ENCODE measurements at places on chromosomes 3 and 15. TPM values are rescaled to one million over a fixed set of nuclear protein-coding genes. Genes with fewer than 3 reads are reported as not detected.

UBA7 gene
- total RNA-seq, result 11.7 TPM

NEO1 gene
- total RNA-seq, result 28.3 TPM

RLBP1 gene
- total RNA-seq, result 0.16 TPM

TXNRD3 gene
- total RNA-seq, result 7.4 TPM

DNA sequence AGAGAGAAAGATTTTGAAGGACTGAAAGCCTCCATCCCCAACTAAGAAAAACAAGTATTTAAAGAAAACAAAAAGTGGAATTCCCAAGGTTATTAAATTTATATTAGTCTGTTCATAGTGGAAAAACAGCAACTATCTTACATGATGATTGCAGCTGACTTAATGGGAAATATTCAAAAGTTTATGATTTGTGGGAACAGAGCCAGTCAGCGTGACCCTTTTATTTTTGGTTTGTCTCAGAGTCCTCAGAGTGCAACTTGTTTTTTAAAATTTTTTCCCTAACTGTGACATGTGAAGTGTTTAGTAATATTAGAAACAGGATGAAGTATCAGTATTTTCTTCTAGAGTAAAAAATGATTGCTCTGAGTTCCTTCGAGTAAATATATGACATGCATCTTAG, 441.9 kb upstream of the MCTP2 start:
- no peaks in the 10 kb centered on the region for H3K27me3 ChIP-seq
- H3K27ac ChIP-seq, result no peak overlapping the region
- H3K4me3 ChIP-seq, result no peak overlapping the region
- no peaks in the 10 kb centered on the region for H3K36me3 ChIP-seq

GRCh38 chr3:12436514-12437220, 47.6 kb upstream of the TSEN2 start:
- no peaks in the 10 kb centered on the region for H3K4me1 ChIP-seq
- H3K36me3 ChIP-seq, result no peaks in the 10 kb centered on the region
- H3K4me3 ChIP-seq, result no peak overlapping the region

DNA sequence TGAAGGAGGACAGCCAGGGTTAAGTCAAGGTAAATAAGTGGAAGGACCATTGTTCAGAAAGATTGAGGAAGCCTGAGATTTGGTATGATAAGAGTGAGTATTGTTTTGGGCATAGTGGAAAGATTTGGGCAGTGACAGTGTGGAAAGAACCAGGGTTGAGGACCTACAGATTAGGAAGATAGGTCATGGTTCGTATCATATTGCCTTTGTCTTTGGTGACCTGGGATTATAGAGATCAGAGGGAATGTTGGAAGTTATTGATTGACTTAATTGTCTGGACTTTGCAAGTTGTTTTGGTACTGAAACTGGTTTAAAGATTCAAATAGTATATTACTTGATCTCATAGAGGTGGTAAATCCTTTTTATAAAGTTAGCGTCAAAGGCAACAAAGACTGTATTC, 23.1 kb upstream of the MGA start:
- H3K27me3 ChIP-seq, result no peaks in the 10 kb centered on the region
- H3K36me3 ChIP-seq, result no peaks in the 10 kb centered on the region
- no peaks in the 10 kb centered on the region for H3K4me1 ChIP-seq

DNA sequence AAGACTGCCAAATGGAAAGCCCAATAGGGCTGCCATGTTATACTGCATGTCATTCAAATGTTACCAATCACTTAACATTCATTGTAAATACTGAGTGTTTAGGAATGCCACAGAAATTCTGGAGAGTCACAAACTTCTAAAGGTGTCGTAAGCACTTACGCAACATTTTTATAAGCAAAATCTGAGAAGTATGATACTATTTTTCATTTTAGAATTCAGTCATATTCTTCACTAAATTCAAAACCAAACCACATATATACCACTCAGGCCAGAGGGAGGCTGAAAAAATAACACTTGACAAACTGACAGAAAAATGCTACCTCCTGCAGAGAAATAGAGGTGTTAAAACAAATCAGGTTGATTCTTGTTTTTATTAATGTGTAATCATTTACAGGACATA, 89.8 kb downstream of the THBS1 start:
- no peak overlapping the region for H3K27ac ChIP-seq
- H3K4me3 ChIP-seq, result no peak overlapping the region
- DNase-seq, result no peak

DNA sequence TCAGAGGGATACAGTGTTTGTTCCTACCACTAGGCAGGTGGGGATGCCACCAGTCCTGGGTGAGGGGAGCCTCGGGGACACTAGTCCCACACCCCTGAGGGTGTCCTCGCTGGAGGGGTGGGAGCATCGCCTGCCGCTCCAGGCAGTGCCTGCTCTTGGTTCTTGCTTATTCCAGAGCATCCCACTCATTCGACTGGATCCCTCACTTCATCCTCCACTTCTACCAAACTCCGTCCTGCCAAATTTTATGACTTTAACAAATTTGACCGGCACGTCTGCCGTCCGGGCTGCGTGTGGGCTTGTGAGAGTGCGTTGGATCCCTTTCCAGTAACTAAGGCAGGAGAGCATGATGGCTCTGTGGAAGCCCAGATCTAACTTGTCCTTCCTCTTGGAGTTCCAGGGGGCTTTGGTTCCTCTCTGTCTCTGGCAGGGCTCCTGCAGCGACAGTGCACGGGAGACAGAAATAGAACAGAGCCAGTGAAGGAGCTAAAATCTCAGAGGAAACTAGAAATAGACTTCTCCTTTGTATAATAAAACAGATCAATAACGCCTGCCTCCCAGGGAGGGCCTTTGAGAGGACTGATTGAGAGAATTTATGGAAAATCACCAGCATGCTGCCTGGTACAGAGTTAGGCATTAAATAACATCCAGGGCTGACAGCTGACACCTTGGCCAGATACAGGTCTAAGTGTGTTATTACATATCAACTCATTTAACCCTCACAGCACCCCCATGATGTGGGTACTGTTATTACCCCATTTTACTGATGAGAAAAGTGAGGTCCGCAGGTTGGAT, 34.5 kb downstream of the MGLL start:
- H3K27me3 ChIP-seq, result no peaks in the 10 kb centered on the region
- H3K4me3 ChIP-seq, result no peak overlapping the region
- peaks cover 53% of the 10 kb centered on the region for H3K4me1 ChIP-seq
- H3K36me3 ChIP-seq, result peaks cover 24% of the 10 kb centered on the region
- DNase-seq, result no peak

Data from SJSA1 (cell line).